ENCODE measurements at places on chromosomes 11 and 22.

- no peak for DNase-seq
Observed at GRCh38 chr11:126115127-126115495, 52.4 kb upstream of the CDON start.

- no peak for DNase-seq
Observed at GRCh38 chr11:120215634-120216033, 4.8 kb downstream of the OAF start.

GRCh38 chr11:77726524-77726923 lies 88.9 kb upstream of the CLNS1A start:
- DNase-seq = no peak

- no peak for DNase-seq
Observed at GRCh38 chr11:112037527-112037926, 12.3 kb downstream of the DLAT start.

DNA sequence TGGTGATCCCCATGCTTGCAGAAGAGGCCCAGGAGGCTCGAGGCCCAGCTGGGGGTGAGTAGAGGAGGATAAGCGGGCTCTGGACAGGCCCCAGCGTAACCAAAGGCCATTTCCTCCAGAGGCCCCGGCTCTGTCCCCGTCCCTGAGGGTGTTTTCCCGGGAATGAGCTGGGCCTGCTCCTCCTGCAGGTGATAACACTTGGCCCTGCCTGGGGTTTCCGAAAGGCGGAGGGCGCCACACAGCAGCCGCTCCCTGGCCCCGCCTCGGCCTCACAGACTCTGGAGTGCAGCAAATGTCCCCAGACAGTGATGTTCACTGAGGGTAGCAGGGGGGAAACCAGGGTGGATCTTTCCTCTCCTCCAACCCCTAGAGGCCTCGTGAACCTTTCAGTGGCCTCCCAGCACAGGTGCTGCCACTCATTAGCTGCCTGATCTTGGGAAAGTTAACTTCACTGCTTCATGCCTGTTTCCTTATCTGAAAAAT lies 10.5 kb upstream of the MGAT3 start:
- DNase-seq = no peak

DNA sequence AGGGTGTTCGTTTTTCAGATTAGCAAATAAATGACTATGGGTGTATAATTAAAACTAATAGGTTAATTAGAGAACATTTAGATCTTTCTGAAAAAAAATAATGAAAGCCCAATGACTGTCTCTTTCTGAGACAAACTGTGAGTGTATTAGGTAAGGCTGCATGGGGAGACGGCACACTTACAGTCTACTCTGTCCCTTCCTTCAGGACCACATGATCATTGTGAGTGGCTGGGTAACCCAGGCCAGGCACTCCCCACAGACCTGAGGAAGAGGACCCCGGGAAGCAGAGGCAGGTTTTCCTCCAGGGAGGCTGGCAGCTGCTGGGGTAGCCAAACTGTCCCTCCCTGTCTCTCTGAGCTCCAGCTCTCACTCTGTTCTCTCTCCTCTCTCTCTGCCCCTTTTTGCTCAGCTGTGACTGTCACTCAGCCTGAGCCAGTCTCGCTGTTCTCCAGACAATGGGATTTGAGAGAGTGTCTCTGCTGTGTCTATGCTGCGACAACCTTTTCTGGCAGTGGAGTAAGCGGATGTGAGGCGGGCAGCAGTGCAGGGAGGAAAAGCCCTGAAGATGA lies 83.1 kb upstream of the NCAM1 start:
- no peak for DNase-seq

GRCh38 chr22:43516386-43516785 lies 104.6 kb downstream of the MPPED1 start:
- DNase-seq = no peak

- DNase-seq = no peak
Observed at GRCh38 chr11:1122664-1123002, 35.1 kb upstream of the MUC5AC start.

DNA sequence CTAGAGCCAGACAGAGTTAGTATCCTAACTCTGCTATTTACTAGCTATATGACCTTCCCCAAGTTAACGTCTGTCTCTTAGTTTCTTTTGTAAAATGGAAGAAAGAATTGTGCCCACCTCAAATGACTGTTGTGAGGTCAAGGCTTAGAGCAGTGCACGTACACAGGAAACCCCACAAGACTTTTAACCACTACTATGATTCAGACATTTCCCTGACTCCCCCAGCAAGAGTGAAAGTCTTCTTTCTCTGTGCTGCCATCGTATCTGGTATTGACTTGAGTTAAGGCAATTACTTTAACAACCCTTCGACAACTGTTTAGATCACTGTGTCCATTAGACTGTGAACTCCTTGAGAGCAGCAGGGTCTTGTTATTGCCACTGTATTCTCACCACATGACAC lies 2.6 kb upstream of the OR52W1 start:
- no peak for DNase-seq

DNA sequence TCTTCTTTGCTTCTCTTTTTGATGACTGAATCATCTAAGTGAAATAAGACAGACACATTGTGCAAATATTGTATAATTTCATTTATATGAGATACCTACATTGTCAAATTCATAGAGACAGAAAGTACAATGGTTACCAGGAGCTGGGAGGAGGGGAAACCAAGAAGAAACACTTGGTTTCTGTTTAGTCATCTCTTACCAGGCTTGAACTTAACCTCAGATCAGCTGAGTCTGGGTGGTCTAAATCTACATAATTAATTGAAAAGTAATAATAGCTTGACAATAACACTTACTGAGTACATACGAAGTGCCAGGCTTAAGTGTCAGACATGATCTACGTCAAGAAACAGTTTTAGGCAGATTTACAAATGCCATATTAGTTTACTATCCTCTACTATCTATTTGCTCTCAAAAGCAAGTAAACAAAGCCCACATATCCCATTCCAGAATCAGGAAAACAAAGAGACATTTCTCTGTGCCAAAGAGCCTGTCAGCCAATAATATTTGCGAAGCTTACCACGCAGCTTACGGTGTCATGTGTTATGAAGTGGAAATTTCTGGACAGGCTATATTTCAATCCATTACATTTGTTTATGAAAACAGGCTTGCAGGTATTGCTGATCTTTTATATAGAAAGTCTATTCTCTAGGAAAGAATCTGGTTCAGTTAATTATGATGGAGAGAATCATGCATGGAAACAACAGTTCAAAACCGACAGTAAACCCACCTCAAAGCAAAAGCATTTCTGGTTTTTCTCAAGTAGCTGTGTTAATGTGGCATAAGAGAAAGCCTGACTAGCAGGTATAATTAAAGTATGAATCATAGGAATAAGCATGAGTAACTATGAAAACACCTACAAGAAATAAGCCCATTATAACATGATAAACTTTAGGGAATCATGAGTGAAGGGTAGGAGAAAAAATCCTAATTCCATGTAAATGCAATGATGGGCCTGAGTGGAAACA lies 2.7 kb upstream of the ARHGAP42 start:
- no peak for DNase-seq

DNA sequence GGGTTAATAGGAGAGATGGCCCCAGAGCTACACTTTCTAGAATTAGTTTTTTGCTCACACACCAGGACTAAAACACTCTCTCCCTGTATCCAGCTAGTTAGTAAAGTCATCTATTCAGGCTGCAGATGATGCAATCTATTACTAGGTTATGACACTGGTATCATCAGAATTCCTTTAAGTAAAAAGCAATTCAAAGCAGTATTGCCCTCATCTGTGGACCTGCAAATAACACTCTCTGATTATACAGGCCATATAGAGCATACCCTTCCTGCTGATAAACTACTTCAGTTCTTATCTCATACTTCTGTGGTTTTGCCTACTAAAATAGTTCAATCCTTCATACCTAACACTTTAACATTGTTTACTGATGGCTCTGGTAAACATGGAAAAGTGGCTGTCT lies 13.5 kb upstream of the MTMR2 start:
- no peak for DNase-seq

DNA sequence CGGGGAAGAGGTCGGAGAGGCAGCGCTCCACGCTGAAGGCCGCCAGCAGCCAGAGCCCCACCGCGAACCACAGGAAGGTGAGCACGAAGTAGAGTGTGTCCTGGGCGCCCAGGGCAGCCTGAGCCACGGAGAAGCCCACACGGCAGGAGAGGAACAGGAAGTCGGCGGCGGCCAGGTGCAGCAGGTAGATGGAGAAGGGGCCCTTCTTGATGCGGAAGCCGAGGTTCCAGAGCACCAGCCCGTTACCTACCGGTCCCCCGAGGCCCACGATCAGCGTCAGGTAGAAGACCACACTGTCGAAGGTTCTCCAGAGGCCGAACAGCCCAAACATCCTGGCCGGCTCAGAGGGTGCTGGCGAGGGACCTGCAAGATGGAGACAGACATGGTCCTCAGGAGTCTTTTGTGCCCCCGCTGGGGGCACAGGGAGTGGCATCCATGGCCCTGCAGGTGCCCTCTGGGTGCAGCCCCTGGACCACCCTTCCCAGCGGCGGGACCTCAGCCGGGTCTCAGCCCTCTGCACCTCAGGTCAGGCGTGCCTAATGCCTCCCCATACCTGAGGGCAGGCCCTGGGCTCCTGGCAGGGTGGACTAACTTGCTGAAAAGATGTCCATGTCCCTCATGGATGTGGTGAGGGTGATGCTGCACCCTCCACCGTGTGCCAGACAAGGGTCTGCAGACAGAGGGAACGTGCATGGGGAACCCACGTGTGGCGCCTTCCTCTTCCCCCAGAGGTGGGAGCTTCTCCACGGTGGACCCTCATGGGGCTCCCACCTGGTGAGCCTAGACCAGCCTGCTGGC lies at the start of gene MRGPRG:
Gene MRGPRG (minus strand): TSS at position 331 of the 798 bp plus-strand sequence. CDS start 0 bp downstream, at position 331.
- DNase-seq = no peak

DNA sequence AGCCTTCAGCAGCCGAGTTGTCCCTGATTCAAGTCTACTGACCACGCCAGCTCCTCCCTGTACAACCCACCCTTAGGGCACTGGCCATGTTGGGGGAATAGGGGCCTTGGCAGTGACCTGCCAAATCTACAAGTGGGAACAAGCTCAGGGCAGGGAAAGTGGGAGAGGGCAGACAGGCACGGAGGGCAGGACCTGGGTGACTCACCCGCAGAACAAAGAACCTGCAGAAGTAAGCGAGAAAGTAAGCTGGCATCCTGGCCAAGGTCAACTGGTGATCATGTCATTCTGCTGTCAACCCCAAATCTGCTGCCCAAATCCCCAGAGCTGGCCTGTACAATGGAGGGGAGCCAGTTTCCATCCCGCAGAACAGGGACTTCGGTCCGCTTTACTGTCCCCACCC lies 7.9 kb upstream of the SCGB1A1 start:
- DNase-seq = no peak

DNA sequence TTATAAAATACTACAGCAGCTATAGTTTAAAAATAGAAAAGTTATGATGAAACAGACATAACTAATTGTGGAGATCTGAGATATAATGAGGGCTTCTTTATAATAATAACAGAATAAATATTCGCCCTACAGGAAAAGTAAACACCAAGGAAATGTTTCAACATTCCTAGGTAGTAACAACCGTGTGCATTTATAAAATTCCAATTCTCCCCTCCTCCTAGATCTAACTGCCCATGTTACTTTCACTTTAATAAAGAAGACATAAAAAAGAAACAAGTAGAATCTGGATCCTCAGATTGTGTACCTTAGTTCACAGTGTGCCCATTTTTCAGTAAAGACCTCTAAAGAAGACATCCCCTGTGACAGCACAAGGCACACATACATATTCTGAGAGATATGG lies 57.8 kb upstream of the MN1 start:
- no peak for DNase-seq

- DNase-seq = no peak
Observed at GRCh38 chr22:43944670-43945430, 10.4 kb upstream of the SAMM50 start.

DNA sequence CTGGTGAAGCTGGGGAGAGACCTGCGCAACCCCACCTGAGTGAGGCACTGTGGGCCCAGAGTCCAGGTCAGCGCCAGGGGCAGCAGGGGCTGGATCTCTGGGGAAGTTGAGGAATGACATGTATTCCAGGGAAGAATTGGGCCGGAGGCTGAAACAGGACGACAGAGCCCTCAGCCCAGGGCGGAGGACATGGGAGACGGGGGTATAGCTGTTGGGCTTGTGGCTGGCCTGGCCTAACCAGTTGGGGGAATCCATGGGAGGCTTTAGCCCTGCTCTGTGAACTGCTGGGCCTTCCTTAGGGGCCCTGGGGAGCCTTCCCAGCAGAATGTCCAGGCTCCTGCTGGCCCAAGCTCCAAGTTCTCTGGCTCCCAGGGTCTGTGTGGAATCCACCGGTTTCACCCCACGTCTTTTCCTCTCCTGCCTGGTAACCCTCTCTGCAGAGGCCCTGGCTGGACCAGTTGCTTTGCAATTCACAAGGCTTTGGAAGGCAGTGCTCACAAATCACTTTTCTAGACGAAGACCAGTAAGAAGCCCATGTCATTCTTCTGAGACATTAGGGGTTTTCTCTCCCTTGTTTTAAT lies 50.4 kb upstream of the KCNQ1OT1 start:
- no peak for DNase-seq

GRCh38 chr11:86623041-86623621 lies 49.3 kb downstream of the ME3 start:
- no peak for DNase-seq

DNA sequence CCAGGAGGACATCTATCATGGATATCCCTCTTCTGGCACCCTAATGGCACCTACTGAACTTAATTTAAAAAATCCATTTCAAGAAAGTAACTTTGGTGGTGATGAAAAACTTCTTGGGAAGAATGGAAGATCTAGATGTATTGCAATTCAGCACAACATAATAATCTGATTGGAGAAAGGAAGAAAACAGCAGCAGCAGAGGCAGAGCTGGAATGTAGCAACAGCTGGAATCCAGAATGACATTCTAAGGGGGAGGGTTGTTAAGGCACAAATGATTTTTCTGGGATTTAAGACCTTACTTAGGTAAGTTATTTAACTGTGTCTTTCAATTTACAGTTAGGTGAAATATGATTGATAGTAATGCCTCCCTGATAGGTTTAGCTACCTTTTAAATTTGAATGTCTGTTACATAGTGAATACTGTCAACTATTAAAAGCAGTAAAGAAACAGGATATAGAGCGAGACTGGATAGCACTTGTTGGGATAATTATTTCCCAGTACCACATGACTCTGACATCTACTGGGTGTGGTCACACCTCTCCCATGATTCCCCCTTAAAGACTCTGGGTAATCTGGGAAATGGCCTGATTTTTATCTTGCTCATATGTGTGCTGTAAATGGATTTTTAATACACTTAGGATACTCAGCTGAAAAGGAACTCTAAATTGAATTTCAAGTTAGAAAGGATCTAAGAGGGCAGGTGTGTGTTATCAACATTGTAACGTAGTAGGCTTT lies 11.7 kb downstream of the CAPRIN1 start:
- no peak for DNase-seq
